ENCODE measurements at places on chromosomes 7 and 10.

- no peak for DNase-seq
These were observed 26.5 kb upstream of the CNTNAP2 start for GRCh38 chr7:146090023-146090645.

- DNase-seq = no peak
These were observed 7.4 kb downstream of the ZNF365 start for GRCh38 chr10:62381385-62382102.

DNA sequence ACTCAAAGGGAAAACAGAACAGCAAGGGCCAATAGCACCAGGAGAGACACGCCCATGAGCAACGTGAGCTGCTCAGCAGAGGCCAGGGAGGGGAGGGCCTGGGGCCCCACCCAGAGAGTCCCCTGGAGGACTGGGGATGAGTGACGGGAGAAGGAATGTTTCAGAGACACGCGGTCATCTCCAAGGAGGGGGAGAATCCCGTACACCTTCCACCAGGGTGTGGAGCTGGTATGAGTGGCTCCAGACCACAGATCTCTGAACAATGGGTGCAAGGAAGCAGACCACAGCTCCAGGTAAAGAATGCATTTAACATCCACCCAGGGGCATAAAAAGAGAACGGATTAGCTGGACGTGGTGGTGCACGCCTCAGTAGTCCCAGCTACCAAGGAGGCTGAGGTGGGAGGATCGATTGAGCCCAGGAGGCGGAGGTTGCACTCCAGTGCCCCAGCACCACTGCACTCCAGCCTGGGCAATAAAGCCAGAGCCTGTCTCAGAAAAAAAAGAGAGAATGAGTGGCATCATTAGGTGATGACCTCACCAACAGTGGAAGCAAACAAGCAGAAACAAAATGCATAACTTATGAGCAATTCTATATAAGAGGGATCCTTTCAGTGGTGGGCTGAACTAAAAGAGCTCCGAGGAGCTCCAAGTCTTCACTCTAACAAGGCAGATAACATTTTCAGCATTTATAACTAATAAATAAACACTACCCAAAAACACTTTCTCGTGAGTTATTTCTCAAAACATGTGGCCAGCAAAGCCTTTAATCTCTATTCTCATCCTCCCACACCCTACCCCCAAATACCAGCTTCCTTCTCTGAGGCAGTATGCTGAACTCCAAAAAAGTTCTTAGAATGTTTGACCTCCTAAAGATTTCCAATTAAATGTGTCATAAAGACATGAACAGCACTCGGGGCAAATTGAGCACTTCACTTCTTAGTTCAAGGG, 12.5 kb downstream of the PSAP start:
- DNase-seq = no peak

- no peak for DNase-seq
These were observed 75.6 kb upstream of the LRRC4 start for GRCh38 chr7:128106821-128107220.

DNA sequence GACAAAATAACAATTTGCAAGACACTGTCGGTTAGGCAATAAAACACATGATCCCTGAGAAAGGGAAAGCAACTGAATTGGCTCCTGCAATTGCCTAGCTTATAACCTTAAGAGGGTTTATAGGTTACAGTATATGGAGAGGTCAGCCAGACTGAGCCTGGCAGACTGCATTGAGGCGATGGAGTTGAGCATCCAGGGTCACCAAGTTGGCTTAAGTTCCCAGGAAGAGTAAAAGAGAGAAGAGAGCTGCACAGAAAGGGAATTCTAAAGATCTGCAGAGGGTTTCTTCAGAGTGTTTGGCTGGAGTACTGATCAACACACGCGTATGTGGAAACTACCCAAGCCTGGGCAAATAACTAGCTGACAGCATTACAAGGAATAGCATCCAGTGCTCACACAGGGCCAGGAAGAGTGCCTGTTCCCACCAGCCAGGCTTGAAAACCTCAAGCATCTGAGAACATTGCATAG, 11.2 kb downstream of the ANKMY2 start:
- no peak for DNase-seq

- DNase-seq = no peak
These were observed 3.1 kb downstream of the PALS2 start for GRCh38 chr7:24576171-24577025.

- no peak for DNase-seq
These were observed 103.4 kb upstream of the FAM204A start for GRCh38 chr10:118445535-118445934.
